Spleen (tissue), 13 donors: ENCODE measurements at places on chromosomes 2 and 18. TPM values are rescaled to one million over a fixed set of nuclear protein-coding genes. Genes with fewer than 3 reads are reported as not detected.

The TCF23 gene
- 3.7 TPM for total RNA-seq

DNA sequence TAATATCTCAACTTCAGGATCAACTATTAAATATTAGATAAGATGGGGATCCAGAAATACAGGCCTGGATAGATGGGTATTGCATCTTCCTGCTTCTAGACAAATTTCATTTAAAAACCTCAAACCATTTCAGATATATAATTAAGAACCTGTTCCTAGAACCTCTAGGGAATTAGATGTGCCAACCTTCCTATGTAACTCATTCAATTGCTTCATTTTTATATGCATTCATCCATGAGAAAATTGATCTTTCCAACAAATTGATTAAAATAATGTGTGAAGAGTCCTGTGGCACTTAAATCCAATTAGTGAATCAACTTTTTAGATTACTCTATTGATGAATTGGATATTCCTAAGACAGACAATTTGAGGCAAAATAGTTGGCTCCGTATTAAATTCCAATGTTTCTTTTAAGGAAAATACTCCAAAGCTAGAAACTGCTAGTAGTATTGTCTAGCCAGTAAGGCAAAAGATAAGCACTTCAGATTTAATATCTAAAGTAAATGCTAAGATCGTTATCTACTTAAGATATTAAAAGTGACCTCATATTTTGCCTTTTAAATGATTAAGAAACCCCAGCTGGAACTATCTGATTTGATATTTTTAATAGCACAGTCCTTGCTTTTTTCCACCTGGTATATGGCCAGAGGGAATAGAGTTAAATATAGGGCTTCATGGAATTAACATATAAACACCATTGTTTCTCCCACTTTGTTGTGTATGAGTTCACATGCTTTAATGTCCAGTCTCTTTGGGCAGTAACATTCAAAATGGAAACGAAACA, 35.8 kb downstream of the DARS1 start:
- peaks cover 51% of the 10 kb centered on the region for H3K4me1 ChIP-seq
- no peak overlapping the region for H3K27ac ChIP-seq
- no peak for DNase-seq
- H3K36me3 ChIP-seq = no peaks in the 10 kb centered on the region
- H3K27me3 ChIP-seq = no peaks in the 10 kb centered on the region

DNA sequence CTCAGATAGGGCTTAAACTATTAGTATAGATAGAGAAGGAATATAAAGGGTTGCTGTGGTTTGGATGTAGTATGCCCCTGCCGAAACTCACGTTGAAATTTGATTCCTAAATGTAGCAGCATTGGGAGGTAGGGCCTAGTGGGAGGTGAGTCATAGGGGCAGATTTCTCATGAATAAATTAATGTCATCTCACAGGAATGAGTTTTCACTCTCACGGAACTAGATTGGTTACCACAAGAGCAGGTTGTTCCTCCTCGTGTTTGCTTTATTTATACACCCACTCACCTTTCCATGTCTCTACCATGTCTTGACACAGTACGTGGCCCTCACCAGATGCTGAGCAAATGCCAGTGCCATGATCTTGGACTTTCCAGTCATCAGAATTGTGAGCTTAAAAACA, 218.2 kb downstream of the RBM43 start:
- H3K4me3 ChIP-seq = no peak overlapping the region
- DNase-seq = no peak
- H3K4me1 ChIP-seq = no peaks in the 10 kb centered on the region
- no peak overlapping the region for H3K27ac ChIP-seq
- H3K36me3 ChIP-seq = no peaks in the 10 kb centered on the region
- no peaks in the 10 kb centered on the region for H3K27me3 ChIP-seq

The TBR1 gene
- total RNA-seq = not detected

DNA sequence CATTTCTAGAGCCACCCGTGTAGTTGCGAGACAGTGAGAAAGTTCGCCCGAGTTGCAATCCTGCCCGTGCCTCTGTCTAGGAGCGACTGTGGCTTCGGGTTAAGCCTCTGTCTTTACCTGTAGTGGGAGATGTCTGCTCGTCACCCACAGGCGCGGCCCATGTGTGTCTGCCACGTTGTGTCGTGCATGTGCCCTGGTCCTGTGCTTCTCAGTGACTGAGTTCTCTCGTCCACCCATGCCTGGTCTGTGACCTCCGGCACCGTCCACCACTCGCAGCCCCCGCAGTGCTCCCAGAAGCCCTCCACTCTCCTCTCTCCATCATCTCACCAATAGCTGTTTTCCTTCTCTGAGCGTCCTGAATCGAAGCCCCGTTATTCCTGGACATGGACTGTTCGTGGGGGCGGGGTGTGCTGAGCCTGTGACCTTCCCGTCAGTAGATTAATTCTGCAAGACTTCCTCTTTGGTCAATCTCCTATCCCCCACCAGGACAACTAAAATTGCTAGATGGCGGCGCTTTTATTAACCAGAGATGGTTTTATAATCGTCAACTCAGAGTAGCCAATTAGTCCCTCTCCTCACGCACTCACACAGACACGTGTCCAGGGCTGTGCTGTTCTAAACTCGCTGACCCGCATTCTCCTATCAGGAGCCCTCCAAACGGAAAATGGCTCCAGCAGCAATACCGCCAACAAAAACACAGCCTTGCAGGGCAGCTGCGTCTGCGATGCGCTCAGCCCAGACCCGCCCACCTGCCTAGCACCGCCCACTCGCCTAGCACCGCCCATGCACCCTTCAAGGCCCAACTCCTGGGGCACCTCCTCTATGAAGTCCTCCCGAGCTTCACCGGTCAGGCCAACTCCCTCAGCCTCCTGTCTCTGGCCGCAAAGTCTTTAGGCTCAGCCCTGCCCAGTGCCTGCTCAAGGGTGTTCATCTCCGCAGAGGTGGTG, 119.4 kb downstream of the TWIST2 start:
- H3K36me3 ChIP-seq = no peaks in the 10 kb centered on the region
- H3K27me3 ChIP-seq = peaks cover 6% of the 10 kb centered on the region
- H3K27ac ChIP-seq = no peak overlapping the region

GRCh38 chr2:200810998-200811332, 745 bp upstream of the BZW1 start:
- no peaks in the 10 kb centered on the region for H3K27me3 ChIP-seq
- peaks cover 48% of the 10 kb centered on the region for H3K4me1 ChIP-seq
- H3K4me3 ChIP-seq = peak overlapping the region; percentile 98
- DNase-seq = no peak
- peaks cover 28% of the 10 kb centered on the region for H3K36me3 ChIP-seq

GRCh38 chr18:24548583-24548982, 88.1 kb downstream of the HRH4 start:
- no peaks in the 10 kb centered on the region for H3K36me3 ChIP-seq
- no peak overlapping the region for H3K27ac ChIP-seq
- H3K4me1 ChIP-seq = no peaks in the 10 kb centered on the region
- H3K27me3 ChIP-seq = no peaks in the 10 kb centered on the region
- no peak overlapping the region for H3K4me3 ChIP-seq
- no peak for DNase-seq

The WDFY1 gene
- total RNA-seq = 54.3 TPM

- no peaks in the 10 kb centered on the region for H3K27me3 ChIP-seq
- H3K36me3 ChIP-seq = no peaks in the 10 kb centered on the region
- peaks cover 76% of the 10 kb centered on the region for H3K4me1 ChIP-seq
- H3K27ac ChIP-seq = no peak overlapping the region
Observed at GRCh38 chr2:134225841-134226240, 28.0 kb upstream of the MGAT5 start.

- H3K4me3 ChIP-seq = no peak overlapping the region
- H3K4me1 ChIP-seq = peaks cover 5% of the 10 kb centered on the region
Observed at GRCh38 chr2:195590861-195591205, 66.2 kb upstream of the SLC39A10 start.

- DNase-seq = no peak
- no peak overlapping the region for H3K27ac ChIP-seq
- H3K4me3 ChIP-seq = no peak overlapping the region
- H3K4me1 ChIP-seq = no peaks in the 10 kb centered on the region
Observed at GRCh38 chr2:121375621-121376159, 90.7 kb upstream of the TFCP2L1 start.

GRCh38 chr2:196088203-196088602, 19.6 kb upstream of the DNAH7 start:
- DNase-seq = no peak

DNA sequence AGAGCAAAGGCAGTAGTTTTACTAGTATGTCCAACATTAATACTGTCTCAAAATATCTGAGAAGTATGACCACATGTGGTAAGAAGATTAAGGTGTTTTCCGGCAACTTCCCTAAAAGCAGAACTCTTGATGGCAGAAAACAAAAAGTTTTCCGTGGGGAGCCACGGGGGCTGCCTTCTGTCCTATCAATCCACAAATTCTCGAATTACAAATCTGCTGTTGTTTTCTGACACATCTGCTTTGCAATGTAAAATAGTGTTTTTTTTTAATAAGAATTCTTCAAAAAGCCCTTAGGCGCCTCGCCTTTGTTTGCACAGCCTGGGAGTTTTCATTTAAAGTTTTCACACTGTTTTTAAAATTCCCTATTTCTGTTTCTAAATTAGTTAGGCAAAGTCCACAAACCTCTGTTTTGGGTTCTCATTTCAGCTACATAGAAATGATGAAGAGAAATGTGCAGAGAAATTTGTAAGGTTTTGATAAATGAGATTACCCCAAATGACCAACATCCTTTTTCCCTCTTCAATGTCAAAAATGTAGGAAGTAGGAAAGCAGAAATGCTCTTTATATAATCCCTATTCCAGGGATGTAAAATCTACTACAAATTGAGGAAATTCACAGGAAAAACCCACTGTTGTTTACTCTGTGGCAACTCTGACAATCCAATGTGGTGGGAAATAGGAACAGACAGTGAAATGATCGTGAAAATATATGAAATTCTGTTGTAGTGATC, 385.8 kb downstream of the ZEB2 start:
- DNase-seq = no peak
- H3K27me3 ChIP-seq = no peaks in the 10 kb centered on the region
- H3K27ac ChIP-seq = no peak overlapping the region
- no peak overlapping the region for H3K4me3 ChIP-seq

DNA sequence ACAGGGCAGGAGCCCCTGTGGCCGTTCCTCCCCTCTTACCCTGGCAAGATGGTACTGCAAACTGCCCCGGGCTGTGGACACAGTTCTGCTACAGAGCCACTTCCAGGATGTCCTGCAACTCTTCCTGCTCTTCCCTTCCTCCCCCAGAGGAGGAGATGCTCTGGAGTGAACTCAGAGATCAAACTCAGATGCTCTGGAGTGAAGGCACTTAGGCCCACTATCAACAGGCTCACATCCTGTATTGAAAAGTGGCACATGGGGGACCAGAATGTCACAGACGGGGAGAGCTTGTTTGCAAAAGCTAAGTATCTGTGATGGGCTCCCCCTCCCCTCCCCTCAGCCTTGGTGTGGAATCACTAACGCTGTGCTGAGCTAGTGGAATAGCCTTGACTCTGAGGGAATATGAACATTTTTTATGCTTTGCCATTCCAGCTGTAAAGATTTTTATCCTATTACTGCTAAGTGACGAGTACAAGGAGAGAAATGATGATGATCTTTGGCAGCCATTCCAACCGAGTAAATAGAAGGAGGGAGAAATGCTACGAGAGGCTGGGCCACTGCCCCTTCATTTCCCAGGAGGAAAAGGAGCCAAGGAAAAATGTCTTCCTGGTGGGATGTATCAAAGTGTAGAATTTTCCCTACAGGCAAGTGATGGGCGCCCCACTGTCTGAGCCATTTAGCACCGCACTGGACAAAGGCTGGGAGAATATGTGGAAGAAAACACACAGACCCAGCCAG, 152.6 kb downstream of the GALNT14 start:
- H3K27me3 ChIP-seq = no peaks in the 10 kb centered on the region
- H3K4me1 ChIP-seq = no peaks in the 10 kb centered on the region
- H3K36me3 ChIP-seq = no peaks in the 10 kb centered on the region
- no peak for DNase-seq
- no peak overlapping the region for H3K4me3 ChIP-seq

The HDAC4 gene
- total RNA-seq = 76.2 TPM

GRCh38 chr2:144971786-144972335, 451.9 kb upstream of the ZEB2 start:
- no peaks in the 10 kb centered on the region for H3K27me3 ChIP-seq
- no peak for DNase-seq
- no peak overlapping the region for H3K27ac ChIP-seq
- H3K36me3 ChIP-seq = no peaks in the 10 kb centered on the region
- H3K4me3 ChIP-seq = no peak overlapping the region
- H3K4me1 ChIP-seq = no peaks in the 10 kb centered on the region

The TLX2 gene
- total RNA-seq = not detected

DNA sequence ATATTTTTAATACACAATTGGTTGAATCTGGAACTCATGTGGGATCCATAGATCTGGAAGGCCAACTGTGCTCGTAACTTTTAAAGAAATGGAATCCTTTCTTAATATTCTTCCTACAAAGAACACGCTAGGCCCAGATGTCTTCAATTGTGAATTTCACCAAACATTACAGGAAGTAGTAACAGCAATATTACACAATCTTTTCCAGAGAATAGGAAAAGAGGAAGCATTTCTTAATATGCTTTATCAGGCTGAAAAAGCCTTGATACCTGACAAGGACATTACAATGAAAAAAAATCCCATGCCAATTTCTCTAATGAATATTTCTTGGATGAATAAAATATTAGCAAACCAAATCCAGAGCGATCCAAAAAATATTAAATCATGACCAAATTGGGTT, 80.3 kb upstream of the HAAO start:
- no peaks in the 10 kb centered on the region for H3K27me3 ChIP-seq
- peak overlapping the region; percentile 77 for H3K27ac ChIP-seq
- DNase-seq = no peak
- peaks cover 46% of the 10 kb centered on the region for H3K4me1 ChIP-seq
- no peaks in the 10 kb centered on the region for H3K36me3 ChIP-seq
- H3K4me3 ChIP-seq = no peak overlapping the region

- DNase-seq = no peak
- H3K27ac ChIP-seq = no peak overlapping the region
- no peak overlapping the region for H3K4me3 ChIP-seq
Observed at GRCh38 chr18:11215216-11215615, 65.8 kb upstream of the PIEZO2 start.

- DNase-seq = no peak
- no peaks in the 10 kb centered on the region for H3K36me3 ChIP-seq
- H3K27ac ChIP-seq = no peak overlapping the region
- H3K4me3 ChIP-seq = no peak overlapping the region
Observed at GRCh38 chr18:77042583-77042982, 90.0 kb downstream of the MBP start.

DNA sequence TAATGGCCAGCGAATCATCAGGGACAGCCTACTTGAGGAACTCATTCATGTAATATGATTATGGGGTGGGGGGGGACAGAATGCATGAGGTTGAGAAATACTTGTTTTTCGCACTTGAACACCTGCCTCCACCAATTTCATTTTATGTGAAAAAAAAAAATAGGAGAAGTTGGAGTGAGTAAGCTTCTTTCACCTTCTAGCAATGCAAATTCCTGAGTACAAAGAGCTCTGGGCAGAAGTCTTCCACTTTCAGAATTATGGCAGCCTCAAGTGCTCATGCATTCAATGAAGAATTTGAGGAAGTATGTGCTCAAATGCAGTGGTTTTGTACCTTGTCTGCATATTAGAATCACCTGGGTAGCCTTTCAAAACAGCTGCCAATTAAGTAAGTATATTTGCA, 40.1 kb upstream of the GPD2 start:
- no peaks in the 10 kb centered on the region for H3K27me3 ChIP-seq
- DNase-seq = no peak
- no peaks in the 10 kb centered on the region for H3K36me3 ChIP-seq

GRCh38 chr18:10032331-10033015, 118.7 kb downstream of the VAPA start:
- peak overlapping the region; percentile 65 for H3K4me3 ChIP-seq
- peak overlapping the region; percentile 78 for H3K27ac ChIP-seq
- peak; percentile 89 for DNase-seq
- H3K27me3 ChIP-seq = no peaks in the 10 kb centered on the region
- H3K4me1 ChIP-seq = peaks cover 24% of the 10 kb centered on the region
- no peaks in the 10 kb centered on the region for H3K36me3 ChIP-seq

- no peaks in the 10 kb centered on the region for H3K4me1 ChIP-seq
- no peak for DNase-seq
- no peaks in the 10 kb centered on the region for H3K36me3 ChIP-seq
- no peak overlapping the region for H3K4me3 ChIP-seq
- no peak overlapping the region for H3K27ac ChIP-seq
Observed at GRCh38 chr2:169860149-169860548, 32.9 kb downstream of the UBR3 start.
